Hippocampal formation (tissue), 2 donors: ENCODE measurements at places on chromosomes 7 and 10.

- no peak for DNase-seq
Observed at GRCh38 chr10:125107965-125108580, 52.3 kb downstream of the CTBP2 start.

GRCh38 chr7:91310830-91311460, 46.7 kb downstream of the FZD1 start:
- DNase-seq: no peak

- DNase-seq: no peak
Observed at GRCh38 chr7:1232623-1233332, at the start of gene UNCX. UNCX (plus strand) TSS chr7:1232872; CDS start chr7:1233018, 146 bp downstream.

DNA sequence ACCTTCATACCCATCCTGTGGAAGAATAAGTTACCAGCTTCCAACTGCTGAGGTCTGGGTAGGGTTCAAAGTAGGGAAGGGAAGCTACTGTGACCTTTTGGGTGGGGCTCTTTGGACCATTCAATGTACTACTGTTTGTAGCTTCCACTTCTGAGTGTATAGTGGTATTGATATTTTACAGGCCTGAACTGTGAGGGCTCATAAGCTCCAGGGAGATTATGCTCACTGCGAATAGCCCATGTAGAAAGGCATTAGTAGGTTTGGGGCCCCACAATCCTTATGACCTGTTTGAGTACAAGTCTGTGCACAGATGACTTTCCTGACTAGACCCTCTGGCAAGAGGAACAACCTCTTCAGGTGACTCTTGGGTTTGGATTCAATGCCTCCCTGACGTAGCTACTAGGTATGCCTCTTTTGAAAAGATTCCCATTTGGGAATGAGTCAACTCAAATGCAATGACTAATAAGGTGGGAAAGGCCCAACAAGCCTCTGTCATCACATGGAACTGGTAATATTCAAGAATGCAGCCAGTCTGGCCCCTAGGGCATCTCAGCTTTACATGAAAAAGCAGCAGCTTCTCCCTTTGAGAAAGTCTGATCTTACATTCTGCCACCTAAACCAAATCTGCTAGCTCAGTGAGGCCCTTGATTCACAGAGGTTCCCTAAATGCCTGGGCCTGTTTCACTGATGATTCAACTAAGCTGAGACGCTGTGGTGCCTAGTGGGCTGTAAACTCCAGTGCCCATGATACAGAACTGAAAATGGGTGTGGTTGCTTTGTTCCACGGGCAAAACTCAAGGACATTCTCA, 79.8 kb downstream of the ABI1 start:
- no peak for DNase-seq

- DNase-seq: no peak
Observed at GRCh38 chr10:49650724-49651034, 28.8 kb upstream of the C10orf53 start.

DNA sequence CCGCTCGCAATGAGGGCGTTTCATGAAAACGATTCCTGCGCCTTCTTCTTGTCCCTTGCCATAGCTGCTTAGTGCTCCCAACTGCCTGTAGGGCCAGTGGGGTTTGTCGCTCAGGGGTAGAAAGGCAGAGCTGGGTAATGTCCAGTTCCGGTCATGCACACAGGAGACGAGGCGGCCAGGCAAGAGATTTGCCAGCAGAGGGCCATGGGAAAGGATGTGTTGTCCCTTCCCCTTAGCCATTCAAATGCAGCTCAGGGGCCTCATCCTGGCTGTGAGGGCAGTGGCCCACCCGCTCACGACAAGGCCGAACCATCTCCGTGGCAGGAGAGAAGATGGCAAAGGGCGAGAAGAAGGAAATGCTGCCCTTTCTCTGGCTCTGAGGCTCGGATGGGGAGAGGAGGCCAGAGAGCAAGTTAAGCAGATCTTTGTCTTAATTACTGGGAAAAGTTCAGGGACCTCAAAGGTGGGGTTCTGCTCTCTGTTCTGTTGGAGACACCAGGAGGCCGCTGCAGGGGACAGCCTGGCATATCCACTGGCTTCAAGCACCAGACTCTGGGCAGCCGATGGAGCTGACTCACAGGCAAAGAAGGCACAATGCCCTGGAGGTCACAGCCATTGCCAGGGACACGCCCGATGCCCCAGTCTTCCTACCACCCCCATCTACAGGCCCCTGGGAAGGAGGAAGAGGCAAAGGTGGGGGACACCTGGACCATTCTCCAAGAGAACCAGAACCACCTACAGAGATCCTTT, 534.8 kb upstream of the MGMT start:
- no peak for DNase-seq

DNA sequence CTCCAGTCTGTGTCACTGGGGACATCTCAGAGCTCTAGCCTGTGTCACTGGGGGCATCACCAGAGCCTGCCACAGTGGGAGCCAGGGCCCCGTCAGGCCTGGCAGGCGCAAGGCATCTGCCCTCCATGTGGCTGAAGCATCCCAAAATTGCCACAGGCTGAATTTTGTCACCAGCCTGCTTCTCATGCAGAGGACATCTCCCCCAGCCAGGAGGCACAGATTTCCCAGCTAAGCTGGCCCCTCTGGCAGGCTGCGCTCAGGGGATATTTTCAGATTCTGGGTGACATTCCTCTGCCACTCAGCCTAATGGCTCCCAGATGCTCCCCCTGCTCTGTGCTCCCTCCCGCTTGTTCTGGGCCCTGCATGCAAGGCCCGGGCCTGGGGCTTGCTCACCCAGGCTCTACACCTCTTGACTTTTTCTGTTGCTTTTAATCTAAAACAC, 64.6 kb downstream of the COL13A1 start:
- DNase-seq: no peak

GRCh38 chr10:63866075-63866746, 345.0 kb downstream of the REEP3 start:
- peak; percentile 43 for DNase-seq

GRCh38 chr7:33819658-33820057, 85.7 kb upstream of the BMPER start:
- no peak for DNase-seq
